ENCODE measurements at places on chromosomes 2 and 18. TPM values are rescaled to one million over a fixed set of nuclear protein-coding genes. Genes with fewer than 3 reads are reported as not detected.

The SCG2 gene
- 5.3 TPM for total RNA-seq

The GAREM2 gene
- total RNA-seq = 1.3 TPM

The FEV gene
- not detected for total RNA-seq

The CRYBA2 gene
- not detected for total RNA-seq

The AQP12A gene
- total RNA-seq = not detected

The LIMS4 gene
- 18.6 TPM for total RNA-seq

The MAPK4 gene
- total RNA-seq = not detected

The RNF125 gene
- total RNA-seq = not detected
